ENCODE measurements at places on chromosomes 7 and 10.

GRCh38 chr10:84341538-84341856 lies 13.1 kb downstream of the CCSER2 start:
- no peak for DNase-seq

DNA sequence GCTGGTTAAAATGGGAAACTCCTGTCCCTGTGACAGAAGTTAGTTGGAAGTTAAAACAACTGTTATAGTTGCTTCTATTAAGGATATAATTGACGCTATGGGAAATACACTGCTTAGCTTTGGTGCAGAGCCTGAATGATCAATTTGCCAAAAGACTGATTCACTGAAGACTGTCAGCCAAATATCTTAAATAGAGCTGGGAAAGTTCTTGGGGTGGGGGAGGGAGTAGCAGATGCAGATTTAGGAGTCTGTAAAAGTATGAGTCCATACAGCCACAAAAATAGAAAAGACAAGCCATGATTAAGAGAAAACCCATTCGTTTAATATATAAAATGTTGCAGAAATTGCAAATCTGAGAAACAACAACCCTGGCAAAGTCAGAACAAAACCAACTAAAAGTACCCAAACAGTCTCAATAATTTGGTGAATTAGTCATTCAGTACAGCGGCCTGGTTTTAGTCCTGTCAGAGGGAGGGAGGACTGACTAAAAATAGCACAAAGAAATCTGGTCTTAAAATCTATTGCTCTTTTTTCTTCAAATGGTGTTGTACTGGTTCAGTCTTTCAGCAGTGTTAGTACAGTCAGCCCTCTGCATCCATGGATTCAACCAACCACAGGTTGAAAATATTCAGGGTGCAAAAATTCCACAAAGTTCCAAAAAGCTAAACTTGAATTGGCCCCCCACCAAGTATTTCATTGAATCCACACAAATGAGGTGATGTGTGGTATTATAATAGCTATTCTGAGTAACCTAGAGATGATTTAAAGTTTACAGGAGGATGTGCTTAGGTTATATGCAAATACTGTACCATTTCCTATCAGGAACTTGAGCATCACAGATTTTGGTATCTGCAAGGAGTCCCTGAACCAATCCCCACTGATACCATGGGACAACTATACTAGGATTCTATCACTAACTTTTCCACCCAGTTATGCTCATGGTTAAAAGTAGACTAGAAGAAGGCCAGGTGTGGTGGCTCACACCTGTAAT lies 30.0 kb downstream of the STK17A start:
- no peak for DNase-seq

GRCh38 chr7:50332241-50333165 lies 28.0 kb downstream of the IKZF1 start:
- no peak for DNase-seq

- DNase-seq = no peak
Observed at GRCh38 chr10:58307676-58308075, 27.1 kb upstream of the UBE2D1 start.

GRCh38 chr7:72538856-72539255 lies 126.7 kb upstream of the CALN1 start:
- DNase-seq = no peak

GRCh38 chr10:12501841-12502525 lies 152.6 kb downstream of the CAMK1D start:
- no peak for DNase-seq

- DNase-seq = no peak
Observed at GRCh38 chr10:7889947-7890542, 71.7 kb downstream of the TAF3 start.

GRCh38 chr7:1856888-1857441 lies 186.9 kb downstream of the ELFN1 start:
- DNase-seq = no peak

DNA sequence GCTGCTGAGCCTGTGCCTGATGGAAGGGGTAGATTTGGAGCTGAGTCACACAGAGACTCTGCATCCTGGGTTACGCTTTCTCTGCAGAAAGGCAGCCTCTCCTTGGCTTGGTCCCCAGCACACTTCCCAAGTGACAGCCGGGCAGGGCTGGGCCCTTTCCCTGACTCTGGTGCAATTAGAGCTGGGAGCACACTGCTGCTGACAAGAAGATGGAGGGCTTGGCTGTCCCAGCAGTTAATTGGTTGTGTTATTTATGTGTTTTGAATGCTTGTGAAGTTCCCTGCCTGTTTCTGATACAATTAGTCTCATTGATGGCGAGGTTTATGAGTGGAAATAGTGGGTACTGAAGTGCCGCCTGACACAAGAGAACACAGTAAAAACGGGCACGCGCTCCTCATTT lies 123.6 kb downstream of the TCERG1L start:
- DNase-seq = no peak

DNA sequence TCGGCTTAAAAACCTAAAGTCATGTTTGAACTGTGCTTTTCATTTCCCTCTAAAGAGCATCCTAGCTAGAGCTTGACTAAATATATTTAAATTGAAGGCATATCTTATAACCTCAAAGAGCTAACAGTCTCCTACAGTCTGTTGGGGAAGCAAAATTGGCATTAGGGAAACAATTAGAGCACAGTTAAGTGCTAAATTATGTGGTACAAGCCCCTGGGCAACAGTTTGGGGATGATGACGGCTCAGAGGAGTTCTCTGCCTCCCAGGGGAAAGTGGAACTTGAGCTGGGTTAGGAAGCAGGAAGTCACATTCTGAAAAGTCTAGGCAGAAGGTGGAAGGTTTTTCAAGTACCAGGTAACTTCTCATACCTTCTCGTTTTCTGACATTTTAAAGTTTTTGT lies 18.6 kb upstream of the GOT1 start:
- DNase-seq = no peak

Measured in CD14-positive monocyte (primary cell).